ENCODE measurements at places on chromosomes 4 and X.

GRCh38 chr4:159177265-159178150 lies 74.6 kb downstream of the RAPGEF2 start:
- DNase-seq: no peak

DNA sequence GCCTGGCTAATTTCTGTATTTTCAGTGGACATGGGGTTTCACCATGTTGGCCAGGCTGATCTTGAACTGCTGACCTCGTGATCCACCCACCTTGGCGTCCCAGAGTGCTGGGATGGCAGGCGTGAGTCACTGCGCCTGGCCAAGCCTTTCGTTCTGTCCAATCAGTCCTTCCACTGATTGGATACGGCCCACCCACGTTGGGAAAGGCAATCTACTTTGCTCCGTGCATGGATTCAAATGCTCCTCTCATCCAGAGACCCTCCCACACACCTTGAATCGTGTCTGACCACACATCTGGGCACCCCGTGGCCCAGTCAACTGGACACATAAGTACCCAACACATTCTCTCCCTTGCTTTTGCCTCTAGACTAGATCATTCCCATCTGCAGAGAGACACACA lies 74.9 kb downstream of the CRLF2 start:
- DNase-seq: no peak

GRCh38 chr4:161815841-161816240 lies 348.0 kb downstream of the FSTL5 start:
- DNase-seq: no peak

DNA sequence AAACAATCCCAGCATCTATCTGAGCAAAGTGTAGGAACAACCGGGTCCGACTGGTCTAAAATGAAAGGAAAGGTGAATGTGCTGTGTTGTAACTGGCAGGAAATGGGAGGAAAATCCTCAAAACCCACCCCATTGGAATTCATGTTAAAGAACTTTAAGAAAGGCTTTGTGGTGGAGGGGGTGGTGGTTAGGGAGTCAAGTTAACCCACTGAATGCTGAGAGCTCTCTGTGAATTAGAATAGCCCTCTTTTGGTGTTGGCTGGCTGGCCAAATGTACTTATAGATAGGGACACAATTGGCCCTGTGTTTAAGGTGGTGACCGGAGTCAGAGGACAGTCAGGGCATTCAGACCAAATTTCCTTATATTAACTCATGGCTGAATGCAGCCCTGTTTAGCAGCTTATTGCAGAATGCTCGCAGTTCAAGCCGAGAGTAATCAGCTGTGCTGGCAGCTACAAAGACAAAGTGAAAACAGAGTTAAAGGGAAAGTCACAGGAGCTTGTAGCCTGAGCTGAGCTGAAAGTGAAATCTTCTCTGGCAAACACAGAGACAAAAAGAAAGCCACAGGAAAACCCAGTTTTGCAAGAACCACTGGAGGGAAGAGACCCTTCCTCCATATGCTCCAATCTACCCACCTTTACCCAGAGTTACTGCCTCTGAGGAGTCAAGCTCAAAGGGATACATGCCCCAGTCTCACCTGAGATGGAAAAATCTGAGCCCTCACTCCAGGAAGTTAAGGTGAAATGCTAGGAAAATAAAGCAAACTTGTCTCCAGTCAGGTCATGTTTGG lies 38.5 kb upstream of the UGT2B7 start:
- DNase-seq: no peak

GRCh38 chr4:170025523-170026252 lies 507 bp downstream of the MFAP3L start:
- peak; percentile 48 for DNase-seq

DNA sequence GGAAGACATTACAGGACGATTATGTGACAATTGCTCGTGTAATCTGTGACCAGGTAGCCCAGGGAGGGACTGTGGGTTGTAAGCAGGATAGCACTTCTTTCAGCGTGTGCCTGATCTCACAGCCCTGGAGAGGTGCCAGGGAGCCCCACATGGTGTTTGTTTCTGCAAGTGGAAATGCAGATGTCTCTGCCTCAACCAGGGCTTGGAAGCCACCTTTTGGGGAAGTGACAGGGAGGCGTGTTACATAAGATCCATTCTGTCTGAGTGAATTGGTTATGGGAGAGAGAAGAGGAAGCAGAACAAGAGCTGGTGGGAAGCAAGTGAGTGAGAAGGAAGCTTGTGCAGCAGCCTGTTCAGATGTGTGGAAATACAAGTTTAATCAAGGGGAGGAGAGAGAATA lies 104.5 kb upstream of the GATB start:
- DNase-seq: no peak

DNA sequence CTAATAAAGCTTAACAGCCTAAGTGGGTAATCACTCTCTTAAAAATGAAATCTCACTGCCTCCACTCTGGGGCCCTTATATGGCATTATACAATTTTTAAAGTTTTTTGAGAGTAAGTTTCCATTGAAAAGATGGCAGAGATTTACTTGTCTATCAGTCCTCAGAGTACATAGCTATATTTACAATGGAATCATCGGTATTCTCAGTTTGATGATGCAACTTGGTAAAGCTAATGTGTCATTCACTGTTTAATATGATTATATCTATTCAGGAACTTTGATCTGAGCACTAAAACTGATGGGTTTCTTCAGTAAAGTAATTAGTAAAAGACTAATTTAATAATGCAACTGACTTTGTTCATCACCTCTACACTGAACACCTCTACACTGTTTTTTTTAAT lies 51.6 kb downstream of the CT47B1 start:
- DNase-seq: no peak

GRCh38 chrX:49291615-49292337 lies 11.7 kb upstream of the GAGE10 start:
- DNase-seq: peak; percentile 47

GRCh38 chr4:2787230-2788100 lies 5.4 kb upstream of the SH3BP2 start:
- DNase-seq: no peak

DNA sequence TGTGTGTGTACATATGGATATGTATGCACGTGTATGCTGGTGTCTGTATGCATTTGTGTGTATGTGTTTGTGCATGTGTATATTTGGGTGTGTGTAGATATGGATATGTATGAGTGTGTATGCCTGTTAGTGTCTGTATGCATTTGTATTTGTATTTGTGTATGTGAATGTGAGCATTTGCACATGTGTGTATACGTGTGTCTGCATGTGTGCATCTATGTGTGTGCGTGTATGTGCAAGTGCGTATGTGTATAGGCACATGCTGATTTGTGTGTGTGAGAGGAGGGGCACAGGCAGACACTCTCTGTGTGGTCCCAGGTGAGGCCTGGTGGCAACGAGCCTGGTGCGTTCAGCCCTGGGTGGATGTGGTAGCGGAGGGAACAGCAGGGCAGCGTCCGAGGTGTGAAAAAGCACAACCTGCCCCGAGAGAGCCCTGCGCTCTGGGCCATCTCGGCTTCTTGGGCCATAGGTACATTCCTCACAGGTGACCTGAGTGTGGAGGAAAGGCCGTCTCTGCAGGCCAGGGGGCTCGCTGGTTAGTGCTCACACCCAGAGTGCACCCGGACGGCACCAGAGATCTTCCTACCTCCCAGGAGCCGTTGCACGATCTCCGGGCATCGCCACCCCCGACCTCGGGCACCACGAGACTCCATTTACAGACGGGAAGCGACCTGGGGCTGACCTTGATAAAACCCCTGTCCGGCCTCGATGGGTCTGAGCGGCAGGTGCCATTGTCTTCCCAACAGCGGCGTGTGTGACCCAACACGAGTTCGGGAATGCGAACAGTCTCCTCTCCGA lies 45.0 kb downstream of the ASMT start:
- no peak for DNase-seq

DNA sequence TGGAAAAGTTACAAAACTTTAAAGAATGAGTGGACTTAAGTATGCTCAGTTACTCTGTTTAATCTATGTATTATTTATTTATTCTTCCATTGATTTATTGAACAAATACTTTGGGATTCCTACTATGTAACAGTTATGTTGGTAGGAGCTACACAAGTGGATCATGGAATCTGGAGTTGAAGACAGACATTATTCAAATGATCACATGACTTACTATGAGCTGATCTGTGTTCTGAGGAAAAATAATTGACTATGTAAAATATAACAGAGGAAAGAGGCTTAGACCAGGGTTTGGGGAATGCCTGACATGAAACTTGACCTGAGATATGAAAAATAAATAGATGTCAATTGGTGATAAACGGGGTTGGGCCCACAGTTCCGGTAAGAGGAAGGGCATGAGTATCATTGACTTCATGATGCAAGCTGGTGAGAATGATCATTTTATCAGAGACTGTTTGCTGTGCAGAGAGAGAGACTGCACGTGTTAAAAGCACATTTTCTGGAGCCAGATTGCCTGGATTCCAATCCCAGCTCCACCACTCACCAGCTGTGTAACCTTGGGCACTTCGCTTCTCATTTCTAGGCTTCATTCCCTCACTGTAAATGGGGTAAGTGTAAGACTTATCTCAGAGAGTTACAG lies 179.0 kb downstream of the SPCS3 start:
- no peak for DNase-seq

DNA sequence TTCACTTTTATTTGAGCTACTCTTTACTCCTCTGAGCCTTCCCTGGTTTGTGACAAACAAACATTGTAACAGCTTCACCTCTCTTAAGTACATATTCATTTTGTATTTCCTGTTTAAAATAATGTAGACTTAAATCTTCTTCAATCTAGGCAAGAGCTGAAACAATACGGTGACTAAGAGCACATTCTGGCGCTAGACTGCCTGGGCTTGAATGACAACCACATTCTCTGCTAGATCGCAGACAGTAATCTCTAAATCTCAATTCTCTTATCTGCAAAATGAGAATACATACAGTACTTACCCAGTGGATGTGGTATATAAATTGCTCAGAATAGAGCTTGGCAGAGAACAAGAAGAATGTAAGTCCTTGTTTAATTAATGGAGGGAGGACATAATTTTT lies 144.8 kb downstream of the ARAP2 start:
- no peak for DNase-seq

DNA sequence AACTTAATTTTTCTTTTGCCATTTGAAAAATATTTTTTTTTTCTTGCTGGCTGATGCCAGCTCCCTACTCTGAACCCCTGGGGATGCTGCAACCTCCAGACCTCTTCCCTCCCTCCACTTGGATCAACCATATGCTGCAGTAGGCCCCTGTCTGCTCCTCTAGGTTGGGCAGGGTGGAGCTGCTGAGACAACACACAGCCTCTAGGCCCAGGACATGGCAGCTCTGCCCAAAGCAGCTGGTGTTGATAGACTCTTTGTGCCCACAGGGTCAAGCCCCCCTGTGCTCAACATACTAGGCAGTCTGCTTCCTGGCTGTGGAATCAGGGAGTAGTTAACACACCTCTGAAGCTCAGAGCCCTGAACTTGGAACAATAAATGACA lies 19.9 kb upstream of the CLNK start:
- DNase-seq: no peak

DNA sequence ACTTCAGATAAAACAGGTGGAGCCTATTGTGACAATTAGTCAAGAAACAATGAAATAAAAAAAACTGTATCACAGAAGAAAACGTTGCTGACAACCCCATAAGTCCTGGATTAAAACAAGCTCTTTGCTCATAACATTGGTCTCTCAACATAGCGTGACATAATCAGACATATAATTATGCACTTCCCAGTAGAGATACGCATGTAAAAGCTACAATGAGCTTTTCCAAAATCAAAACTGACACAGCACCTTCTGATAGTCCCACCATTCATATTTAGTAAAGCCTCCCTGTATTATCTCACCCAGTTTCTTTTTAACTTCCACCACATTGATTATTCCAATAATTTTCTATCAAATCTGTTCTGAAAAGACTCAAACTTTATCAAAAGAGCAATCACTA lies 372.1 kb upstream of the SMIM31 start:
- no peak for DNase-seq

DNA sequence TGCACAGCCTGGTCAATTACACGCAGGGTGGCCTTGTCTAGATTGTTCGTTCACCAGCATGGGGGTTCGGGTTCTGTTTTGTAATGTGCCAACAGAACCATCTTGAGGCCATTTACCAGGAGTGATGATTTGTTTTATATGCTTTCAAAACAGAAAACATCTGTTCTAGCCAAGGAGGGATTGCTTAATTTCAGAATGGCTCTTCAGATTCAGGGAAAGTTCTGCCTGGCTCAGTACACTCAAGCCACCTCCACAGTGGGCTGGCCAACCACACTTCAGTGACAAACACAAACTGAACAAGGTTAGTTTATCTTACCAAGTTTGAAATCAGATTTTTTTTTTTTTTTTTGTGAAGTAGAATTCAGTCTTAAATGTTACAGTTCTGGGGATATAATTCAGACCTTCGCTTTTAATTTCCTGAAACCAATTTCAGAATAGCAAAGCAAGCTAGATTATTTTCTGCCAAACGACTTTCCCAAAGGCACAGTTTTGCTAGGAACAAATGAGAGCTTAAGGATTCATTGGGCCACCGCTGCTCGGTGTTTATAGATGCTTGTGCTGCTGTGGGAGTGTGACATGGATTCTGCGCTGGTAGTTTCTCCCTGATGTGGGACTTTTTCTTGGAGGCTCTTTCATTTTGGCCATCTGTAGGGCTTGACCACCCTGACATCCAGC lies 23.4 kb downstream of the SMS start:
- DNase-seq: no peak

- DNase-seq: no peak
Measured at GRCh38 chr4:41364876-41365275, 108.1 kb downstream of the UCHL1 start.

GRCh38 chrX:93594780-93595179 lies 78.6 kb downstream of the NAP1L3 start:
- DNase-seq: no peak

DNA sequence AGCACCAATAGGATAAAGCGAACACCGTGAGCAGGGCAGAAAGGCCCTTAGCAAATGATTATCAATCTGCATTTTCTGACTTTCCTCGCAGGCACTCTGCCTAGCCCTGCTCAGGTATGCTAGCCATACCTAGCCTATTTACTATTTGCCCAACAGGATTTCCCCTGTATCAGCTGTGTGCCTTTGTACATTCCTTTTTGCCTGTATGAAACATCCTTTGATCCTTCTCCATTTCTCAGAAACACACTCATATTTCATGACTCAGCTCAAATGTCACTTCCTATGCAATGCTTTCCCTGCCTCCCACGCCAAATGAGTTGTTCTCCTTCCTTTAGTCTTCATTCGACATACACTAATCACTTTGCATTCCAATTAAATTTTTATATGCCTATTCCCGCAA lies 37.2 kb downstream of the PCDH7 start:
- peak; percentile 86 for DNase-seq

GRCh38 chrX:153598541-153599191 lies at the start of gene CCNQ:
Gene CCNQ, minus strand, starts transcription at chrX:153599139. Its CDS starts 66 bp downstream, at chrX:153599073.
- DNase-seq: peak; percentile 35

- peak; percentile 50 for DNase-seq
Measured at GRCh38 chr4:15690020-15690809, 8.6 kb downstream of the FAM200B start.

DNA sequence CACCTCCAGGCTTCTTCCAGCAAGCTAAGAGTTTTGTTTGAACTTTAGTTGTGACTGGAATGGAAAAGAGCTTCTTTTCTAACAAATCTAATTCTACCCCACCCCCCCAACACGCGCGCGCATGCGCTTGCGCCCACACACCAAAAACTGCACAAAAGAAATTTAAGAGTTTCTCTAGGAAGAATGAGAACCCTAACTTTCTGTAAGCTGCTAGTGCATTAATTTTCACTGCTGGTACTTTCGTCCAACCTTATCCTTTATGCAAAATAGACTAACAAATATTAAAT lies 9.0 kb upstream of the INTU start:
- DNase-seq: no peak

GRCh38 chrX:25810202-25810601 lies 327.9 kb upstream of the MAGEB18 start:
- DNase-seq: peak; percentile 0

Data from urothelium cell line (cell line).